ENCODE measurements at places on chromosomes 16 and 17.

- no peak for DNase-seq
These were observed 6.5 kb downstream of the C16orf90 start for GRCh38 chr16:3488801-3489200.

GRCh38 chr16:59848296-59848695 lies 1114.2 kb upstream of the GOT2 start:
- DNase-seq = peak; percentile 20

DNA sequence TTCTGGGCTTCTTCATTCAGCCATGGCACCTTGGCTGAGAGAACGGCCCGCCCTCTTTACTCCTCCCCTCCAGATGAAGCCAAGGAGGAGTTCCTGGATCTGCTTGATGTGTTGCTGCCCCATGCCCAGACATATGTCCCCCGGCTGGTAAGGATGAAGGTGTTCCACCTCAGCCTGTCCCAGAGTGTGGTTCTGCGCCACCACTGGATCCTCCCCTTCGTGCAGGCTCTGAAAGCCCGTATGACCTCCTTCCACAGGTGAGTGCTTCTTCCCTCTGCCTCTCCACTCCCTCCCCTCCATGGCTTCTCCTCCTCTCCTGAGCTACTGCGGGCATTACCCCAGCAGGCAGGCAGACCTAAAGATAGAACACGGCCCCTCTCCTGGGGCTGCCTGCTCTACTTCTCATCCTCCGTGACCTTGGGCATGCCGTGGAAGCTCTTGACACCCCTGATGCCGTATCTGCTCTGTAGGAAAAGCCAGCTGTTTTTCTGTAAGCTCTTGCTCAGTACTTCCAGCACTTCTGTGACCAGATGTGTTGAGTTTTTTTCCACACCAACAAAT lies 8.7 kb downstream of the USB1 start:
- no peak for DNase-seq

- peak; percentile 75 for DNase-seq
These were observed 24.6 kb downstream of the GPT2 start for GRCh38 chr16:46908540-46909372.

GRCh38 chr17:38674014-38674748 lies 576 bp downstream of the EPOP start:
- no peak for DNase-seq

- DNase-seq = no peak
These were observed 376.3 kb upstream of the SALL1 start for GRCh38 chr16:51527349-51527748.

- no peak for DNase-seq
These were observed 36.8 kb downstream of the MAP2K4 start for GRCh38 chr17:12057520-12057919.

- peak; percentile 14 for DNase-seq
These were observed 17.5 kb upstream of the RPTOR start for GRCh38 chr17:80527016-80527645.

- DNase-seq = no peak
These were observed 46.0 kb upstream of the MMP2 start for GRCh38 chr16:55433030-55433429.

- no peak for DNase-seq
These were observed 647 bp upstream of the SECTM1 start for GRCh38 chr17:82334204-82334621.

DNA sequence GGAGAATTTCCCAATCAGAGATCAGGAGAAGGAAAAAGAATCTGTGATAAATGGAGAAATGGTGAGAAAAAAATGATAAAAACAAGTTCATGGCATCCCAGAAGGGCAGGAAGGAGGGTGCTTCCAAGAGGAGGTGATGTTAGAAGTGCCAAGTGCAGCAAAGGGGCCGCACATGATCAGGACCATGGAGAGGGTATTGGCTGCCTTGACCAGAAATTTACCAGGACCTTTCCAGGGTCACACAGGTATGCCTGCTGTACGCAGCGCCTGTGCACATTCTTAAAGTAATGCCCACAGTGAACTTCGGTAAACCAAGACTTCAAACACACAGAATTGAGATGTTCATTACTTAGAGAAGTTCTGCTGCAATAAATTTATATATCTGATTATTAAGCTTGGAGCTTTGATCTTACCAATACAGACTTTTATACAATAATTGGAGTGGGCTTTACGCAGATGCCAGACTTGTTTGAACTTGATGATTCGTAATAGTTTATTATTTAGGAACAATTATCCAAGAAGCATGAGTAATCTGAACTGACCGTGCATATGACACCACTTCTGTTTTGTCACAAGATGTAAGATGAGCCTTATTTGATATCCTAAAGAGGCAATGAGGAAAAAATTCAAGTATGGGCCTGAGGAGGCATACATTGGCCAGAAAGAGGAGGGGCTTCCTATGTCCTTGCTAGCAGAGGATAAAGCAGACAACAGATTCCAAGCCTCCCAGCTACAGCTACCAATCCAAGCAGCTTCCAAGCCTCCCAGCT lies 2.2 kb upstream of the KRT33A start:
- DNase-seq = no peak

DNA sequence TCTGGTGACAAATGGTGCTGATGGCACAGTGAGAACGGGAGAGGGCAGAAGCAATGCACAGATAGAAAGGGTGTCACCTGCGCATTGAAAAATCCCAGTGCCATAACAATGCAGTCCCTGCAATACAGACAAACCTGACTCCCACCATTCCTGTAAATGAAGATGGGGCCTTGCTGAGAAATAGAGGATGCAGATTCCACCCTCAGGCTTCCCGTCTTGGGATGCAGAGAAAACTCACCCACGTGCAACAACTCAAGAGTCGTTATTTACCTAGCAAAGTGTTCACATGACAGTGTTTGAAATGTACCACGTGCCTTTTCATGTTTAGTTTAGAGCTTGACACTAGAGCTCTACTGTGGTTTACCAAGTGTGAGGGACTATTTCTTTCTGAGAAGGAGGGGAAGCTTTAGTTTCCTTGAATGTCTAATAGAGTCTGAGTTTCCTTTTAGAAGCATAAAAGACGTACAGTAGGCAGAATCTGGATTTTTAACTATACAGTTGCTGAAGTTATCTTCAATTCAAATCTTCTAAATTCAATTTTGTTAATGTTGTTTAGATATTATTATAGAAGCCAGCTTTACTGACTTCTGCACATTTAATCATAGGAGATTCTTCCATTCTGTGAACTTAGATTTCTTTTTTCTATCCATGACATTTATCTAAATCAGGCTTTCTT lies 35.6 kb downstream of the WWOX start:
- no peak for DNase-seq

GRCh38 chr17:43935926-43936261 lies 6.4 kb downstream of the PPY start:
- DNase-seq = no peak

DNA sequence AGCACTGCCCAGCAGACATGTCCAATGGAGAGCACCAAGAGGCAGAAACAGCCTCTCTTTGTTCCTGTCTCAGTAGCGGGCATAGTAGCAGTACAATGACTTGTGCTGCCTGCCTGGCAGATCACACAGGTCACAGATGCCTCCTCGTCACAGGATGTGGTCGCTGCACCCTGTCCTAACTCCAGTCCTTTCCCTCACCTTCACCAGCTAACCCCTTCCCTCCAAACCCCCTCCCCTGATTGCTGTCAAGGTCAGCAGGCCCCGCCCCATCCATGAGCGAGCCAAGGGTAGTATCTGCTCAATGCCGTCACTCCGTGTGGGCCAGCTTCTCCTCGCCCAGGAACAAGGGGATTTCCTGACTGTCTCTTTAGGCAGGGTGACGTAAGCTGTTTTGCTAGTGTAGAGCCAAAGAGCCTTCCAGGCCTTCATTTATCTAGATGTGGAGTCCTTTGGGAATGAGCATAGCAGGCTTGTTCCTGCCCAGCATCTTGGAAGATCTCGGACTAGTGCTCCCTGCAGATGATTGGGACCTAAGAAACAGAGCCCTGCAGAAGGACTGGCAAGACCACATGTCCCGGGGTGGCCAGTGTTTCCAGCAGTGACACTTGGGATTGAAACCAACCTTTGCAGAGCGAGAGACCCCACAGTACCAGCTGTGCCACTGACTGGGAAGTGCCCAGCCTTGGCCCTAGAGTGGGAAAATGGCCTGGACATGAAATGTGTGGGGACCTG lies 75.9 kb upstream of the TNRC6C start:
- peak; percentile 55 for DNase-seq

DNA sequence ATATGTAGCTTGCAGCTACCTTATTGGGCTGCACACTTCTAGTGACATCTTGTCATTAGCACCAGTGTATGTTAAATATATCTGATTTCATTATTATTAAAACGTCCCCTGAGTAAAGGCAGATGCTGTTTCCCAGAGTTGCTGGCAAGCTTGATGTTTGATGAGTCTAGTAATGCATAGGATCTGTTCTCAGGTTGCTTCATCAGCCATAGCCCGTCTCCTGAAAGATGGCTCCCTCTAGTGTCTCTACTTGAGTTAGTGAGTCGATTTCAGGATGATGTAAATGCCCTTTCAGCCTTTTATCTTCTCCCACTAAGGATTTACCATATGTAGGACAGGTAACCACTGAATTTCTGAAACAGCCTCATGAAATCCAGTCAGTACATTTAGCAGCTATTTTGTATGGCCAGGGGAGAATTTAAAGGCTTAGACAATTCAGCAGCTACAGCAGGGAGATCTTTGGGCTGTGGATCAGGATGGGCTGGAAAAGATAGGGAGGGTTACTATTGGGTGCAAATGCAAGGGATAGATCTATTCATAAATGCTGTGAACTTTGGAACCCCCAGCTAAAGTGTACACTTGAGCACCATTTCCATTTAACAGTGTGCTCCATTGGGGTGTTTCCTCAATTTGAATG lies 376.3 kb downstream of the CNTNAP4 start:
- DNase-seq = peak; percentile 46

GRCh38 chr17:82322526-82323453 lies 5.4 kb upstream of the CD7 start:
- no peak for DNase-seq

DNA sequence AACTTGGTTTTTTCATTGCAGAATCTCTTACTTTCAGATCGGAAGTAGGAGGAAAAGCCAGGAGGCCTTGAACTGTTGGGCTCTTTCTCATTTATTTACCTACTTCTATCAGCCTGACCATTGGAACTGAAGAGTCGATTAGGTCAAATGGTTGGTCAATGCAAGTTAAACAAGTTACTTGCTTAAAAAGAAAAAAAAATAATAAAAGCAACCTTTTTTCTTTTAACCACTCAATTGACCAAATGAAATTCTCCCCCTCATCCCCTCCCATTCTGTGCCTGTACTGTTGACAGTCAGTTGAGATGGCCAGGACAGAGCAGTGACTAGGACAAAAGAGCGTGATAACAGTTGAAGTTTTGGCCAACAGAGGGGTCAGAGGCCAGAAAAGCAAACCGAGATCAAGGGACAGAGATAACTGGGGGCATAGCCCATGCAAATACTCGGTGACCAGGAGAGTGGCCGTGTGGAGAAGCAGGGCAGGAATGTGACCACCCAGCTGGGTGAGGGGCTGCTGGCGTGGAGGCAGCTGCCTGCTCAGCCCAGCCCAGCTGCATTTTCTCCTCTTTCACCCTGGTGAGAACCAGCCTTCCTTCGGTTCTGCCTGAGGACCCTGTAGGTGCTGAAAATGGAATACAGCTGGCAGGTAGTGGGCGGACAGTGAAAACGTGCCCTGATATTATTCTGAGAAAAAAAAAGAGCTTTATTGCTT lies 72.2 kb downstream of the HS3ST3B1 start:
- DNase-seq = no peak

- DNase-seq = peak; percentile 57
These were observed 1.7 kb upstream of the DBNDD1 start for GRCh38 chr16:90020838-90021382.

DNA sequence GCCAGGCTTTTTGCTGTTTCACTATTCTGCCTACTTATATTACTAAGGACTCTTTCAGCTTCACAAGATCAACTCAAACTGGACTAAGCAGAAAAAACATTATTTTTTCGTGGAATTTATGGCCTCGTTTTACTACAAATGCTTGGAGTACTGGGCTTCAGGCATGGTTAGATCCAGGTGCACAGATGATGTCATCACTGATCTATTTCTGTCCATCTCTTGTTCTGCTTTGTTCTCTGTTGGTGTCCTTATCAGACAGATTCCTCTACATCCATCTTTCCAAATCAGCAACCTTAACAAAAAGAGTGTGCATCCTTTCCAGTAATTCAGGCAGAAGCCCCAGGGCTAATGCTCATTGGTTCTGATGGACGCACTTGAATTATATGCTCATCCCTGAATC lies 109.9 kb upstream of the DNAH9 start:
- no peak for DNase-seq

GRCh38 chr17:41672153-41672552 lies 16.5 kb upstream of the EIF1 start:
- DNase-seq = no peak

DNA sequence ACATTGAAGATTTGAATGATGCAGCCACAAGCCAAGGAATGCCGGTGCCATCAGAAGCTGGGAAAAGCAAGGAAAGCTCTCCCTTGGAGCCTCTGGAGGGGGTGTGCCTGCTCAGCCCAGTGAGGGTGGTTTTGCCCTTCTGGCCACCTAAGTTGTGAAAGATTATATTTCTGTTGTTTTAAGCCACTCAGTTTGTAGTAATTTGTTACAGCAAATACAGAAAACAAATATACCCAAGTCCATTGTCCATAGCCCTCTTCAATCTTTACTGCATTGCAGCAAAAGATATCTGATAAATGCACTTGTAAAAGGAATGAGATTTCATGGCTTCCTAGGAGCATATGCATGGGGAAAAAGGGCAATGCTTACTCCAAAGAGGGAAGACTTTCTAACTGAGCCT lies 447.9 kb downstream of the HAPSTR1 start:
- no peak for DNase-seq

GRCh38 chr16:86751076-86752030 lies 173.0 kb downstream of the FOXL1 start:
- DNase-seq = peak; percentile 94

DNA sequence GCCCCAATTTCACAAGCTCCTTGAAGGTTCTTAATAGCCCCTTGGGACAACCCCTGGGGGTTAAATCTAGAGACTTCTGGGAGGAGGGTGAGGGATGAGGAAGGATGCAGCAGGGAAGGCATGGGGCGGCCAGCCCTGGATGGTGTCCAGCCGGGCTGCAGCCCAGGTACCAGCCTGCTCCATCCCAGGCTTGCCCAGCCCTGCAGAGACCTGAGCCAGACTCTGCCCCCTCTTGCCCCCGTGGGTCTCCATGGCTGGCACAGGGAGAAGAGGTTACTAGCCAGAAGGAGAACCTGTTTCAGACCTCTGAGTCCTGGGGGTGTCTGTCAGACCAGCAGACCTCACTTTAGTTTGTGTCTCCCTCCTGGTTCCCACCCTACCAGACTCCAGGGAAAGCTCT lies 8.5 kb downstream of the NHERF1 start:
- no peak for DNase-seq

- no peak for DNase-seq
These were observed 21.2 kb downstream of the PHLPP2 start for GRCh38 chr16:71703333-71703732.

GRCh38 chr17:74410001-74410443 lies 21.9 kb upstream of the GPRC5C start:
- DNase-seq = no peak

DNA sequence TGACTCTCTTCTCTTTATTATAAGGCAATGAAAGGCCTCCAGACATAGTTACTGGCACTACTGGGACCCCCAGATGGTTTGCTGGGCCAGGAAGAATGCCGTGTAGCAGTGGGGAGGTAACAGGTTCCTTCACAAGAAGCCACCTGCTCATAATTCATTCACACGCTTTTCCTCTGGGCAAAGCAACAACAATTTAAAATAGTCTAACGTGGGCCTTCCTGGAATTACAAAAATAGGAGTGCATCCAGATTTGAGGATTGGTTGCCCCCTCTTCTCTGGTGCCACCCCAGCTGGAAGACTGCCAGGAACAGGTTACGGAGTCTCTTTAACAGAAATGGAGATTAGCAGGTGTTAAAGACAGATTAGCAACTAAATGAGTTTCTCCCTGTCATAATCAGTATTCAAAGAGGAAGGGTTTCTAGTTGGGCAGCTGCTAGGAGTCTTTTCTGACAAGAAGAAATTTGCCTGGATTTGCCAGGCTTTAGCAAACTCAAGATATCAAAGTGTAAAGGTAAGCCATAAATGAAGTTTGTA lies 409.6 kb downstream of the NPIPA8 start:
- no peak for DNase-seq

All from astrocyte of the spinal cord (primary cell).